ENCODE measurements at places on chromosomes 11 and 22. TPM values are rescaled to one million over a fixed set of nuclear protein-coding genes. Genes with fewer than 3 reads are reported as not detected.

Gene SLC6A5
- not detected for total RNA-seq

Gene CRACR2B
- total RNA-seq = 0.62 TPM

Gene GP1BB
- total RNA-seq = not detected

GRCh38 chr11:9763301-9763700 is 99.4 kb downstream of the SWAP70 start:
- no peak for DNase-seq
- H3K4me1 ChIP-seq = peaks cover 4% of the 10 kb centered on the region
- H3K27ac ChIP-seq = no peak overlapping the region
- no peak overlapping the region for H3K4me3 ChIP-seq

DNA sequence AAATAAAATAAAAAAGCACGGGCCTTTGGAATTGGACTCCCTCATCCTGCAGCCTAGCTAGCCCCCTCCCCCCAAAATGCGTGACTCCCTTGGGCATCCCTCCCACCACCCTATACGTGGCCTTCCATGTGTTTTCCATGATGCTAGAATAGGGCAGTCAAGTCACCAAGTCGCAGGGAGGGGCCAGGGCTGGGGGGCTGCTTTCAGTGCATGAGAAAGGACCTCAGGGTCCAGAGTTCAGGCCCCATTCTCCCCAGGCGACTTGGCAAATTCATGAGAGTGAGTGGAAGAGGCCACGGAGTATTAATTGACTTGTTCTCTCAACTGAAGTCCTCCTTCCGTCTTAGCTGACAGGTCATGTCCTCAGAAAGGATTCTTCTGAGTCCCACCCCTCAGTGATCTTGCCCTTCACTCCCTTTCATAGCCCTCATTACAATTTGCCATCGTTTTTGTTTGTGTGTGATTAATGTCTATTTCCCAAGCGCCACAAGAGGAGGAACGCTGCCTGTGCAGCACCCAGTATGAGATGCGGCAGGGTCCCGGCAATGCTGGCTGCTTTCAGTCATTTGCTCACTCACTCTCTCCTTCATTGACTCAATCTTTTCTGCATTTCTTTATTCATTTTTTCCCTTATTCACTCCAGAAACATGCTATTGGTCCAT is 17.4 kb downstream of the LRRC32 start:
- no peak for DNase-seq
- no peak overlapping the region for H3K27ac ChIP-seq
- H3K4me1 ChIP-seq = no peaks in the 10 kb centered on the region
- no peaks in the 10 kb centered on the region for H3K36me3 ChIP-seq
- H3K4me3 ChIP-seq = no peak overlapping the region

- H3K4me1 ChIP-seq = no peaks in the 10 kb centered on the region
- H3K27ac ChIP-seq = no peak overlapping the region
- no peak for DNase-seq
- no peak overlapping the region for H3K4me3 ChIP-seq
- no peaks in the 10 kb centered on the region for H3K27me3 ChIP-seq
- H3K36me3 ChIP-seq = no peaks in the 10 kb centered on the region
Measured at GRCh38 chr11:123924027-123924426, 15.4 kb upstream of the OR4D5 start.

- no peak overlapping the region for H3K27ac ChIP-seq
- H3K4me1 ChIP-seq = no peaks in the 10 kb centered on the region
- peak; percentile 37 for DNase-seq
- no peaks in the 10 kb centered on the region for H3K36me3 ChIP-seq
- H3K27me3 ChIP-seq = no peaks in the 10 kb centered on the region
- H3K4me3 ChIP-seq = no peak overlapping the region
Measured at GRCh38 chr11:9972989-9973388, 309.1 kb downstream of the SWAP70 start.

DNA sequence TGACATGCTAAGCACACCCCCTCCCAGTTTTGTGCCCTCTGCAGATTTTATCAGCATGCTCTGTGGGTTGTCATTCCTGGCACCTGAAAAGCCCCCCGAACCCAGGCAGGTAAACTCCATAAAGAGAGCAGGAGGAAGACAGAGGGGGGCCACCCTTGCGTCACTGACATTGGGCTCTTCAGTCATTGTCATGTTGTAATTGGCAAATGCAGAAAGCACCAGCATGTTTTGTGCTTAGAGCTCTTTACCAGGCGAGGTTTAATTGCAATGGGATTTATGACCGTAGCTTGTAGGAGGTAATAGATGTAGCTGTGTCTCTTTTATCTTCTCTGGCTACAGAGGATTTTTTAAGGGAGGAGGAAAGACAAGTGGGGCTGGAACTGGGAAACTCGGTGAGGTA is 201.7 kb downstream of the GRIK4 start:
- H3K36me3 ChIP-seq = no peaks in the 10 kb centered on the region
- no peak overlapping the region for H3K27ac ChIP-seq
- DNase-seq = no peak
- H3K4me3 ChIP-seq = no peak overlapping the region
- H3K27me3 ChIP-seq = no peaks in the 10 kb centered on the region

- no peaks in the 10 kb centered on the region for H3K27me3 ChIP-seq
- no peaks in the 10 kb centered on the region for H3K36me3 ChIP-seq
- H3K4me3 ChIP-seq = no peak overlapping the region
- no peaks in the 10 kb centered on the region for H3K4me1 ChIP-seq
- DNase-seq = no peak
Measured at GRCh38 chr11:30091737-30092136, 74.9 kb upstream of the KCNA4 start.

DNA sequence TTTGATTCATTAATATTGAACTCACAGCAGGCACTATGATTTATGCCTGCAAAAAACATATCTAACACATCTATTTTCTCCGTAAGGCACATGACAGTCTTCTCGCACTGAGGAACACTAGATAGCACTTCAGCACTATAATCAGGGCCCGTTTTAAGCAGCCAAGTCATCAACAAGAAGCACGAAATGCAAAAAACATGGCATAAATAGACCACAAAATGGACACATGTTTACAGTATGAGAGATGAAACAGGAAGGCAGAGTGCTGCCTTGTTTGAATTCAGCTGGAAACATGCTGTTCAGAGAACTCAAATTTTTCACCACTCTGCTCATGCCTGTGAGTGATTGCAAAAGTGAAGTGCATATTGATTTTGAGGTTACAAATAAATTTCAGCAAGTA is 205.8 kb upstream of the PDGFD start:
- no peaks in the 10 kb centered on the region for H3K36me3 ChIP-seq
- peaks cover 2% of the 10 kb centered on the region for H3K27me3 ChIP-seq
- no peak overlapping the region for H3K4me3 ChIP-seq
- H3K4me1 ChIP-seq = no peaks in the 10 kb centered on the region

Measured in naive thymus-derived CD4-positive, alpha-beta T cell (primary cell).